Sciatic nerve (tissue), 2 donors: ENCODE measurements at places on chromosomes 12 and 14. TPM values are rescaled to one million over a fixed set of nuclear protein-coding genes. Genes with fewer than 3 reads are reported as not detected.

POTEM gene
- total RNA-seq = not detected

BDKRB2 gene
- total RNA-seq = 50.4 TPM

NAA25 gene
- 43.6 TPM for total RNA-seq

STYK1 gene
- total RNA-seq = 0.85 TPM

KRT2 gene
- not detected for total RNA-seq

FITM1 gene
- 0.76 TPM for total RNA-seq

FMNL3 gene
- total RNA-seq = 64.8 TPM

PIK3C2G gene
- total RNA-seq = not detected

ETFBKMT gene
- total RNA-seq = 5.8 TPM
